ENCODE measurements at places on chromosomes 2 and 18. TPM values are rescaled to one million over a fixed set of nuclear protein-coding genes. Genes with fewer than 3 reads are reported as not detected.
A peak's percentile ranks its signal among the peaks of the same experiment; 100 is the strongest.

GRCh38 chr18:79899609-79900445, 51.6 kb downstream of the SLC66A2 start:
- no peak for DNase-seq

- DNase-seq, result no peak
Measured at GRCh38 chr18:74579496-74580065, 18.1 kb upstream of the ZNF407 start.

Gene MARCO
- total RNA-seq, result not detected

- peak; percentile 49 for DNase-seq
Measured at GRCh38 chr2:163466331-163467250, 269.2 kb downstream of the FIGN start.

- no peak for DNase-seq
Measured at GRCh38 chr2:74007711-74008110, 23.0 kb downstream of the TET3 start.

Gene RAB27B
- total RNA-seq, result 30.9 TPM

- DNase-seq, result no peak
Measured at GRCh38 chr2:11865805-11866204, 119.4 kb downstream of the LPIN1 start.

Data from LHCN-M2 (cell line).